H1 (cell line): ENCODE measurements at places on chromosomes 2 and 18.

DNA sequence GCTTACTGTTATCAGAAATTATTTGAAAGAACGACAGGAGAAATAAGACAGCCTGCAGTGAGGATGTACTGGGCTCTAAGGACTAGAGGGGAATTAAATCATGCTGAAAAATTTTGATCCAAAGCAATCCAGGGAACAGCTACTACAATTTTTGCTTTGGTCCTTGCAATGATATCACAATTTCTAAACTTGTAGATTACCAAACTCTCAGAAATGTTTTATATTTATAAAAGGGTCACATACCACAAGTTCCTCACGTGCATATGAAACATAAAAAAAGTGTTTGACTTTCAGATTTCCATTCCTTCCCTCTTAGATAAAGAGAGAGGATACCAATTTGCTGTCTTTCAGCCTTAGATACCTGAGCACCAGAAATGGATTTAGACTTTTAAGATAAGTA, 261.2 kb downstream of the STK39 start:
- DNase-seq: no peak

GRCh38 chr2:237201461-237202287, 116.0 kb downstream of the COPS8 start:
- DNase-seq: no peak

- no peak for DNase-seq
Observed at GRCh38 chr18:23617412-23618014, 31.2 kb upstream of the NPC1 start.

DNA sequence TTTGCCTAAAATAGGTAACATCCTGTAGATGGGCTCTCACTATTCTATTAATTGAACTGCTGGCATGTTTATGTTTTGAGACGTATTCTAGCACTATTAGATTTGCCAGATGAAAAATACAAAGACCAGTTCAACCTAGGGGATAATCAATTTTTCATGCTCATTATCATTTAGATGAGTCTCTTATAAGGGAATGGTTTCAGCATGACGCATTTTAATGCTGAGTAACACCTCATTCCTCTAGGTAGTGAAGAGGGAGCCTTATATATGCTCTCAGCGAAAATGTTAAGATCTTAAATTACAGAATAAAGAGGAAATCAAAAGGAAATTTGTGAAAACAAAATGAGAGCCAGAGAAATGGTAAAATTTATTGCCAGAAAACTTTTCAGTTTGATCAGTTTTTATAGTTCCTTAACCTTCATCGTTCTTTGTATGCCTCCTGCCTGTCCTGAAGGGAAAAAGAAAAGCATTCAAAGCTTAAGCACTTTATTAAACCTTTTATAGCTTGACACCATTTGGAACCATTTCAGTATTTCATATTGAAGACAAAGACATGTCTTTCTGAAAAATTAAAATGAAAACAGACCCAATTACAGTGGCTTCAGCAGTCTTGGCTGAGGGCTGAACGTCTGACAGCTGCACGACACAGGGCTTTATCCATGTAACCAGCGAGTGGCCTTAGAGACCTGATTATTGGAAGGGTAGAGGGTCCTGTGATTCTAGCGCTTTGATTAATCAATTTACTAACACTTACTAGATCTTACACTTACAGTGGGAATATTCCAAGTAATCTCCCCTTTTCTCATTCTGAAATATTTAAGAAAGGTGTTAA, 112.8 kb downstream of the ADCYAP1 start:
- DNase-seq: no peak

DNA sequence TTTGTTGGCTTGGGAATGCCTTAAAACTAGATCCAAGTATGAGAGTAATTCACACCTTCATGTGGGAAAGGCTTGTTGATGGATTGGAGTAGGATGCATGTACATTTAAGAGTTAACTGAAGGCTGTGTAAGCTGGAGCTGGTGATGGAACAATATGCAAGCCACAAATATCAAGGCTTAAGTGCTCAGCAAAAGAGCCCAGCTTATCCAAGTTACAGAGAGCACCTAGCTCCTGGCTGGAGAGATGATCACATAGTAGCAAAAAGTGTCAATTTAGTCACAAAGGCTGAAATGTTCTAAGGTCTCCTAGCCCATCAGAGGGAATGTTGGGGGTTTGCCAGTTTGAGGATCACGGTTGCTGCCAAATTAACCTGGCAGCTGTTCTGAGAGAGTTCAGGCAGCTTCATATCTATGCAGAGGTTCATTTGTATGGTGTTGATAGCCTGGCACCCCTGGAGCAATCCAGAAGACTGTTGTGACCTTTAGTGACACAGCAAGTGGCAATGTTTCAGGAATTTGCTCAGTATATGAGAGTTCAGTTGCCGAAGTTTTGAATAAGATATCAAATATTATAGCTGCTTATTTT, 228.2 kb downstream of the DOK6 start:
- DNase-seq: no peak

- no peak for DNase-seq
Observed at GRCh38 chr18:54268751-54269150, 566 bp upstream of the POLI start.

GRCh38 chr2:177392373-177393202, at the start of gene AGPS:
Gene AGPS (plus strand): TSS chr2:177392773. CDS start chr2:177392790, 17 bp downstream.
- peak; percentile 41 for DNase-seq
